ENCODE measurements at places on chromosomes 11 and 22.

DNA sequence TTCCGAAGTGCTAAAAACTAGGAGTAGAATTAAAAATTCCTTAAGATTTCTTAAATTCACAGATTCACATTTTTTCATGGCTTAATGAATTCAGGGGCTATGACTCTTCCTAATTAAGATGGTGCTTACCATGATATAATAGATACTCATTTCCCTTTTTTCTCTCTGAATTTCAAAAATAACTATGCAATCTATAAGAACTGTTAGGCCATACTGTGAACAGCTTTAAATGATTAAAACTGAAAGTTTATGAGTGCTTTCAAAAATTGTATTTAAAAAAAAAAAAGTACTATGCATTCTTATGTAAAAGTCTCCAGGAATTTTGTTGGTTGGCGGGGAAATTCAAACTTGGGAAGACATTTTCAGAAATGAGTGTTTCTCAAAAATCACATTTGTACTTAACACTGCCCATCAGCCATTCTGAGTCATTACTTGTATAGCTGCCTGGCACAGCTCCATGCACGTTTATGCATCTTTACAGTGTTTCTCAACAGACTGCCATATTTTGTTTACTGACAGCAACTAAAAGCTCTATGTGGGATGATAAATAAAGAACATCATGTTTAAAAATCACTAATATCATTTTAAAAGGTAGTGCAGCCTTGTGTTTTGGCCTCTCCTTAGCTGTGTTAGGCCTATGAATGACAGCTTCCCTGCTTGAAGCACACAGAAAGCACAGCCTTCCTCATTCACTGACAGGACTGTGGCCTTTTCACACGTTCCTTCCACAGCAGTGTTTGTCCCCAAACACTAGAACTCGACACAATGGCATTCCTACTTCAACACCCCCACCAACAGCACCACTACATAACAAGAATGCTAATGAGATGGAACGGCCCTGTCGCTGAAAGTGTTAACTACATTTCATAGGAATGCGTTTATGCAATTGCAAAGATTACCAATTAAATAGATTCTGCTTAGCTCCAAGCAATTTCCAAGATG lies 131.4 kb downstream of the DCDC1 start:
- DNase-seq, result no peak

DNA sequence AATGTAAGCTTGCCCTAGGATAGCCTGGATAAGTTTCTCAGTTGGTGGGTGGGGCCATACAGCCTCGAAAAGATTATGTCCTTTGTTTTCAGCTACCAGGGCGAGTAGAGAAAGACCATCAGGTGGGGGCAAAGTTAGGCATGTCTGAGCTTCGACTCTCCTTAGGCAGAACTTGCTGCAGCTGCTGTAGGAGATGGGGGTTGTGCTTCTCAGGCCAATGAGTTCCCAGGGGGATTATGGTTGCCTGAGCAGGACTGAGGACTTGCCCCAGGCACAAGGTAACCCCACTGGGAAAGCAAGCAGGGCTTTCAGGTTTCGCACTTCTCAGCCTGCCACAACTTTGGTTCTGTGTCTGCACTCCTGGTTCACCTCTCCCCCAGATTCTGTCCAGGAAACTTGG lies 173.4 kb upstream of the SESN3 start:
- no peak for DNase-seq

DNA sequence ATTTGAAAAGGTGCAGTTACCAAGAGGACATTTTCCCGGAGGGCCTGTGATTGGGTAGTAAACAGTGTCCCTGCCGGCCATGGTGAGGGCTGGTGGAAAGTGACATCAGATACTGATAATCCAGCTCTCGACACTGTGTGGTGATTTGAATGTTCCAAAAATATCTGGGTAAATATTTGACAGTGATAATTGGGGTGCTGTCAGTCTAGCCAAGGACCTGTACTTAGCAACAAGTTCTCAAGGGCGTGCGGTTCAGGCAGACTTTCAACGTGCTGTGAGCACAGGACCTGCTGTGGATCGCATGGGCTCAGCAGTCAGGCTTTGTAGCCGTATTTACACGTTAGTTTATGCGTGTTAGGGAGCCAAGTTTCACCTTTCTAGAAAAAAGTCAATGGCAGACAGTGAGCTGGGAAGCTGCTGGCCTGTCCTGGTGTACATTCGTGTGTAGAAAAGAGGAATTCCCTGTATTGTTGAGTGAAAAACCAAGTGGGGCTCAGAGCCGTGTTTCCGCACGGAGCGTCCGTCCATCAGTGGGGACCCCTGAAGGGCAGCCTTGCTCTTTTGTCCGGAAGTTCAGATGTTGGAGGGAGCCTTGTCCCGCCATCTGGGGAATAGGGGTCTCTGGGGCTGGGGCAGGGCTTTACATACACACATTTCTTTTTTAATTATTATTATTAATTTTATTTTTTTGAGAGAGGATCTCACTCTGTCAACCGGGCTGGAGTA lies 11.3 kb downstream of the TRMU start:
- no peak for DNase-seq

- peak; percentile 78 for DNase-seq
Measured at GRCh38 chr11:66316849-66317251, at the start of gene CD248. Gene CD248, minus strand, starts transcription at chr11:66317044. Its CDS starts 17 bp downstream, at chr11:66317027.

- no peak for DNase-seq
Measured at GRCh38 chr11:6554828-6555706, 48.3 kb downstream of the RRP8 start.

DNA sequence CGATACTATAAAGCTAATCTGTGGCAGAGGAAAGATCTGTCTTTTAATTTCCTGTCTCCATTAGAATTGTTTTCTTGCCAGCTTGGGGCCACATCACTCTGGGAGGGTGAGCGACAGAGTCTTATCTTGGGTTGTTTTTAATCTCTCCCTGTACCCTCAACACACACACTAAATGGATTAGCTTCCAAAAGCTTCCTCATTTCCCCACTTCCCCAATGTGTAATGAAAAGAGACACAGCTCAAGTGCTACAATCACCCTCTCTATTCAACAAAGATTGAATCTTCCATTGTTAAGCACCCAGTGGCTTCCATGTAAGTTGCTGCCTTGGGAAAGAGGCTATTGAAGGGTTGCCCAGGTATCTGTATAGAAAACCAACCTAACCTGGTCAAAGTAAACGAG lies 6.1 kb upstream of the ASCL3 start:
- no peak for DNase-seq

- DNase-seq, result no peak
Measured at GRCh38 chr11:119683783-119684182, 45.2 kb downstream of the NECTIN1 start.

- no peak for DNase-seq
Measured at GRCh38 chr11:99452075-99452474, 431.3 kb downstream of the CNTN5 start.

DNA sequence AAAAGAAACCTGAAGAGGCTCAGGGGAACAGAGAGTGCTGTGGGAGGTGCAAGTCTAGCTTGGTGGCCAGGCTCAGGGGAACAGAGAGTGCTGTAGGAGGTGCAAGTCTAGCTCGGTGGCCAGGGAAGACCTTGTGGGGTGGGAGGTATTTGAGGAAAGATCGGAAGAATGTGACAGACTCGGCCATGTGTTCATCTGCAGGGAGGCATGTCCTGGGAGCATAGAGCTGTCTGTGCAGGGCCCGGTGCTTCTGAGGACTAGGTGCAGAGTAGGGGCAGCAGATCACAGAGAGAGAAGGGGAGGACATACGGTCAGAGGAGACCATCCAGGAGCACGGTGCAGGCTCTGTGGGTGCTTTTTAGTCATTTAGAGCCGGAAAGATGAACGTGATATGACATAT lies 10.8 kb downstream of the IFITM10 start:
- DNase-seq, result no peak

GRCh38 chr11:66857234-66857926 lies 516 bp downstream of the LRFN4 start:
- DNase-seq, result peak; percentile 21

DNA sequence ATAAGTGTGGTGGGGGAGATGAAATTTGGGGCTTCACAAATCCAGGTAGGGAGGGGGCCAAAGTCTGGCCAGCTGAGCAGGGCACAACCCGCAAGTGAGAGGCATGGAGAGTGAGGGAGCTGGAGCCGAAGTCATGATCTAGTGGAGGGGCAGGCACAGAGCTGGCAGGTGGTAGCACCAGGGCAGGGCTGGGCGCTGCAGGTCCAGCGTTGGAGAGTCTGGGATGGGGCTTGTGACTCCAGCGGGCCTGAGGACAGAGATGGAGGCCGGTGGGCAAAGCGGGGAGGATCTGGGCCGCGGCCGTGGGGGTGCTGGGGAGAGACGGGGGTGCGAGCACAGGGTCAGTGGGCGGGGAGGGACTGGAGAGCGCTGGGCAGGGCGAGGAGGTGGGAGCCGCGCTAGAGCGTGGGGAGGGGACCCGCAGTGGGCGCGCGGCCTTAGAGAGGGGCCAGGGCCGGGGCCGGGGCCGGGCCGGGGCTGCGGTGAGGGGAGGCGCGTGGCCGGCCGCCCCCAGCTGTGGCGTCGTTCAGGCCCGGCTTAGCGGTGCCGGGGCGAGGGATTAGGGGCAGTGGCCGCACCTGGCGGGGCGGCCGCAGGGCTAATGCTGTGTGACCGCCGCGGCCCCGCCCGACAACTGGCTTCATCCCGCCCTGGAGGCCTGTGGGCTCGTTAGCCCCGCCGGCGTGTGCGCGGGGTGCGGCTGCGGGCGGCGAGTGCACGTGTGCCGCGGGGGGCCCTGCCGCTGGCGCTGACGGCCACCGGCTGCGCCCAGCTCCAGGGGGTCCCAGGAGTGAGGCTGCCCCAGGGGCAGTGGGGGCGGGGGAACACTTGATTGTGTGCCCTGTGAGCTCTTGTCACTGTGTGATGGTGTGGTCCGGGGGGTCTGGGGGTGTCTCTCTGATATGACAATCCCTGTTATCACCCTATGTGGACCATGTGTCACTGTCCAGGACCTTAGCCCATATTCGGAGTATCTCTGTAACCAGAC lies 23.6 kb upstream of the MYOD1 start:
- DNase-seq, result peak; percentile 27

GRCh38 chr11:121194731-121195596 lies 93.9 kb downstream of the TECTA start:
- DNase-seq, result peak; percentile 70

- DNase-seq, result peak; percentile 22
Measured at GRCh38 chr11:124970925-124971324, 16.9 kb downstream of the CCDC15 start.

GRCh38 chr11:3879967-3880542 lies 24.6 kb downstream of the STIM1 start:
- no peak for DNase-seq

- DNase-seq, result peak; percentile 84
Measured at GRCh38 chr22:39254789-39255298, 10.1 kb upstream of the PDGFB start.

Measured in AG20443 (cell line).